ENCODE measurements at places on chromosomes 1 and 21. TPM values are rescaled to one million over a fixed set of nuclear protein-coding genes. Genes with fewer than 3 reads are reported as not detected.

DNA sequence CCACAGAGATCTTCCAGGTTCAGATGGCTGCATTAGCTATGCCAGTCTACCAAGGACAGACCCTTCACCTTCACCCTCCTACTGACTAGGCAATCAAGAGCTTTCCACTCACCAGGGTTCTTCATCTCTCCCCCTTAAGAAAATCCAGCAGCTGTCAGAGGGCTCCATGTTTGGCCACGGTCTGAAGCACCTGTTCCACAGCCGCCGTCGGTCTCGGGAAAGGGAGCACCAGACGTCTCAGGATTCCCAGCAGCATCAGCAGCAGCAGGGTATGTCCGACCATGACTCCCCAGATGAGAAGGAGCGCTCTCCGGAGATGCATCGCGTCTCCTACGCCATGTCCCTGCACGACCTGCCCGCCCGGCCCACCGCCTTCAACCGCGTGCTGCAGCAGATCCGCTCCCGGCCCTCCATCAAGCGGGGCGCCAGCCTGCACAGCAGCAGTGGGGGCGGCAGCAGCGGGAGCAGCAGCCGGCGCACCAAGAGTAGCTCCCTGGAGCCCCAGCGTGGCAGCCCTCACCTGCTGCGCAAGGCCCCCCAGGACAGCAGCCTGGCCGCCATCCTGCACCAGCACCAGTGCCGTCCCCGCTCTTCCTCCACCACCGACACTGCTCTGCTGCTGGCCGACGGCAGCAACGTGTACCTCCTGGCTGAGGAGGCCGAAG lies 13.8 kb downstream of the TMCC2 start:
- DNase-seq, result no peak

Gene SLC2A5
- total RNA-seq, result 0.04 TPM

Gene BRWD1
- total RNA-seq, result 40.5 TPM

GRCh38 chr1:64084451-64084850 lies 119.0 kb upstream of the UBE2U start:
- no peak for DNase-seq

Gene AMY1C
- total RNA-seq, result not detected

DNA sequence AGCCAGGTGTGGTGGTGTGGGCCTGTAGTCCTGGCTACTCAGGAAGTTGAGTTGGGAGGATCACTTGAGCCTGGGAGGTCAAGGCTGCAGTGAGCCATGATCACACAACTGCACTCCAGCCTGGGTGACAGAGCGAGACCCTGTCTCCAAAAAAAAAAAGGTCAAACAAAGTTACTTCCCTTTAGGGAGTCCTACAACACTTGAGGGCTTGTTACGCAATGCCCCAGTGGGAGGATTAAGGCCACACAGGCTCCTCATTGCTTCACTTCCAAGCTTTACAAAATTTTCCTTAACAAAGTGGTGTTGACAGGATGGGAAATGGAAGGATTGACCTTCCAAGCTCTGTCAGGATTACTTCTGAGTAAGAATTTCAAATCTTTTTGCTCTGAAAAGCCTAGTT lies 6.2 kb upstream of the EXTL1 start:
- DNase-seq, result no peak

DNA sequence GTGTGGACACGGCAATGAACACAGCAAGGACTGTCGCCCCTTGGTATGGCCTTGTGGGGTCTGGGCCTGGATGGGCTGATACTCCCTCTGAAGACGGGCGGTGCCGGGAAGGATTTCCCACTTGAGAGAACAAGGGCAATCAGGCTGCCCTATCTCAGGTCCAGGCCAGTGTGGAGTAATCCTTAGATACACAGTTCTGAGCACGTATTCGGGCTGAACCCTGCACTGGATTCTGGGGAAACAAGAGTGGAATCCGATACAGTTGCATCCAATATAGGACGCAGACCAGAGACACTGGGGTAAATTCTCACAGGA lies 177.7 kb downstream of the TRABD2B start:
- DNase-seq, result no peak

DNA sequence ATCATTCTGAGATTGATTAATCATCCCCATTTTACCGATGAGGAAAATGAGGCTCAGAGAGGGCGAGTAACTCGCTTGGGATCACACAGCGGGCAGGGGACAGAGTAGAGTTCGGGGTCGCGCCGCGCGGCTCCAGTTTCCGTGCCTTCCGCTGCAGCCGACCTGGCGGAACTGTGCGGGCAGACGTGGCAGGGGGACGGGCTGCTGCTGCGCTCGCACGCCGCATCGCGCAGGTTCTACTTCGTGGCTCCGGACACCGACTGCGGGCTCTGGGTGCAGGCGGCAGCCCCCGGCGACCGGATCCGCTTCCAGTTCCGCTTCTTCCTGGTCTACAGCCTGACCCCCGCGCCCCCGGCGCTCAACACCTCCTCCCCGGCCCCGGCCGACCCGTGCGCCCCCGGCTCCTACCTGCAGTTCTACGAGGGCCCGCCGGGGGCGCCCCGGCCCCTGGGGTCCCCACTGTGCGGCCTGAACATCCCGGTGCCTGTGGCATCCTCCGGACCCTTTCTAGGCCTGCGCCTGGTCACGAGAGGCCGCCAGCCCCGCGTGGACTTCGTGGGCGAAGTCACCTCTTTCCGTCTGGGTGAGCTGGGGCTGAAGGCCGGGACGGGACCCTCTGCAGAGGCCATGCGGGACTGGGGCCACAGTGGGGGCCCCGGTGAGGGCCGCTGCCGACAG lies 2.3 kb downstream of the LDLRAD2 start:
- DNase-seq, result peak; percentile 68

Gene MSH4
- 0.16 TPM for total RNA-seq

DNA sequence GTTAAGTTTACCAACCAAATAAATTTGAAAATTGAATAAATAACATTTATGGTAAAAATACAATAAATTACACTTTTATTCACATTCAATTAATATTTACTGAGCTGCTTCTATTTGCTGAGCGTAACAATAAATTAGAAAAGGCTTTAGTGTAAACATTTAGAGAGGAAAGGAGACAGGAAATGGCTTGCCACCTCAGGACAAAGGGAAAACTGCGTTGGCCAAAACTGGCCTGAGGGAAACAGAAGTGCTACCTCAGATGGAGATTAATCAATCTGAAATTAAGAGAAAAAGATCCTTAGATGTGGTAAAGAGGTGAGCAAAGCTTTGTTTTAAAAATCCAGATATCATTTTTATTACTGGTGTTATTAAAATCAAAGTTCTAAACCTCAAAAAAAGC lies 128.0 kb downstream of the SLC44A5 start:
- DNase-seq, result no peak

- DNase-seq, result no peak
Measured at GRCh38 chr1:60108196-60108595, 34.6 kb upstream of the C1orf87 start.

Gene RAB42
- not detected for total RNA-seq

Gene SEC16B
- total RNA-seq, result not detected

DNA sequence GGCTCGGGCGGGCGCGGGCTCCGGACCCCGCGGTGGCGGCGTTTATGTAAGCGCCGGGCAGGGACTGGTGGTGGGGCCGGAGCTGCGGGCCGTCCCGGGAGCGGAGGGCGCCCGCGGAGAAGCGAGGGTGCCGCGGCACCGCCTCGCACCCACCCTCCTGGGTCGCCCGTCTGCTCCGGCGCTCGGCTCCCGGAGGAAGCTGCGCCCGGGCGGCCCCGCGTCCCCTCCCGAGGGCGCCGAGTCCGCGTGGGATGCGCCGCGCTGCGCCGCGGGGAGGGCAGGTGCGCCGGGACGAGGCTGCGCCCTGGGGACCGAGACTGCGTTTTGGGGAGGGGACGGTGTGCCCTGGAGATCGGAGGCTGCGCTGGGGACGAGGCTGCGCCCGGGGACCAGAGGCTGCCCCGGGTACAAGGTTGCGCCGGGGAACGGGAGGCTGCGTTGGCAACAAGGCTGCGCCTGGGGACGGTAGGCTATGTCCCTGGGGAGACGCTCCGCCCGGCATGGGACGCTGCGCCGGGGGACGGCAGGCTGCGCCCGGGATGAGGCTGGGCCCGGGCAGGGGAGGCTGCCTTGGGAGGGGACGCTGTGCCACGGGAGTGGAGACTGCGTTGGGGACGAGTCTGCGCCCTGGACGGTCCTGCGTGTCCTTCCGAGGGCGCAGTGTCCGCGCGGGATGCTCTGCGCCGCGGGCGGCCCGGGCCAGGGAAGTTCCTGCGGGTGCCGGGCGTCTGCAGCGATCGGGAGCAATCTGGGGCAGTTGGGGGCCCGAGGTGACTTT lies 627 bp downstream of the ADARB1 start:
- peak; percentile 86 for DNase-seq

DNA sequence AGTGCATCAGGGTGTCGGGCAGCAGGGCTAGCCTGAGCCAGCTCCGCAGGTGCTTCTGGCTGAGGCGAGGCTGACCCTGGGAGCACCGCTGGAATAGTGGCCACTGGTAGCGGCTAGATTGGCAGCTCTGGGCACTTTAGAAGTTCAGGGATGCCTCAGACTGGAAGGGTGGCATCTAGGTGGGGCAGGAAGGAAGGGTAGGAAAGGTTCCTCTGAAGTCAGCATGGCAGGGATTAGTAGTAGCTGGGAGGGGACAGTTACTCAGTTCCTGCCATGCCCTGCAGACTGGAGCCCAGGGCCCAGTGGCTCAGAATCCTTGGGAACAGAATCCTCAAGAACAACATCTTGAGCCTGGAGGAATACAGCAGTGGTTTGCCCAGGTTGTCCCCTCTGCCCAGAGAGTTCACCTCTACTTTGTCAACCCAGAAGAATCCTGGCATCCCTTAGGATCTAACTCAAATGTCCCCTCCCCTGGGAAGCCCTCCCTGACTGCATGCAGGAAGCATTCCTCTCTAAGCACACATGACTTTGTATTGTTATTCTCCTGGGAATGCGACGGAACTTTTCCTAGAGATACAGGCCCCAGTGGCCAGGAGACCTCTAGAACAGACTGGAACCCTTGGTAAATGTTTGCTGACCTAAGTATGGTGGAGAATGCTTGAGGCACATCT lies 39.5 kb upstream of the BCAR3 start:
- DNase-seq, result no peak

DNA sequence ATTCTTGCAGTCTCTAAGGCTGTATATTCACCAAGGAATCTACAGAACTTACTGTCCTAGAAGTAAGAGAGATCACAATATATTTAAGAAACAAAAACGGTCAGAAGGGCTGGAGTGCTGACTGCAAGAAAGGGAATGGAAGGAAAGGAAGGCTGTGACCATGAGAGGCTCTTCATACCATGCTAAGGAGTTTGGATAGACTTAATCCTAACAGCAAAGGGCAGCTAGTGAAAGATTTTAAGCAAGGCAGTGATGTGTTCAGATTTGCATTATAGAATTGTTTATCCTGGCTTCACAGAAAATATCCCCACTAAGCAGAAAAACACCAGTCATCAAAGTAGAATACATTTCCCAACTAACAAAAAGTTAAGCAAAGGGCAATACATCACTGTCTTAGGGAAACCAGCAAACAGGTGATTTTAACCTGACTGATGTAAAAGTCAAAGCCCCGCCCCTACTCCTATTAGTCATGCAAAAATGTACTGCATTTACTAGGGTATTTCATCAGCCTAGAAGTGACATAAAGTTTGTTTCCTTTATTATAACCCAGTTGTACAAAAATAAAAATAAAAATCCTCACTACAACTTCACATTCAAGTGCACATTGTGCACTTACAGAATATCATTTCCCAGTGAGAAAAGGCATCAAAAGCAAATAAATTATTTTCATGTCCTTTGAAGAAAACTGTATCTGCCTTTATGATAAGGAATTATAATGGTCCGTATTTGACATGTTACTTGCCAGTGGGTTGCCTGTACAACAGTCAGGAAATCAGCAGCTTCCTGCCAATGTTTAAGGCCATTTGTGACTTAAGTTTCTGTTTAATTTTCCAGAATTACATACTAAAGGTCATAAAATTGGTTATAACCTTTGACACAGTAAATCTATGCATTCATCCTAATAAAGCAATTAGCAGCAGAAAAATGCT lies 17.2 kb downstream of the JAK1 start:
- DNase-seq, result no peak

Gene EFHD2
- 64.3 TPM for total RNA-seq

- DNase-seq, result no peak
Measured at GRCh38 chr1:178374016-178374415, 122.7 kb downstream of the CLEC20A start.

Gene ALX3
- not detected for total RNA-seq

GRCh38 chr1:195791796-195792195 lies 816.4 kb downstream of the KCNT2 start:
- no peak for DNase-seq

Gene UBXN10
- total RNA-seq, result 16.2 TPM

Gene SLC6A9
- total RNA-seq, result 16.7 TPM

- no peak for DNase-seq
Measured at GRCh38 chr1:21815724-21816321, 3.8 kb downstream of the LDLRAD2 start.

Gene TTC22
- not detected for total RNA-seq

GRCh38 chr1:41884256-41885230 lies 34.2 kb downstream of the HIVEP3 start:
- DNase-seq, result no peak

Gene TMEM200B
- total RNA-seq, result 0.11 TPM

GRCh38 chr1:1434131-1434823 lies 1.2 kb upstream of the VWA1 start:
- DNase-seq, result no peak

DNA sequence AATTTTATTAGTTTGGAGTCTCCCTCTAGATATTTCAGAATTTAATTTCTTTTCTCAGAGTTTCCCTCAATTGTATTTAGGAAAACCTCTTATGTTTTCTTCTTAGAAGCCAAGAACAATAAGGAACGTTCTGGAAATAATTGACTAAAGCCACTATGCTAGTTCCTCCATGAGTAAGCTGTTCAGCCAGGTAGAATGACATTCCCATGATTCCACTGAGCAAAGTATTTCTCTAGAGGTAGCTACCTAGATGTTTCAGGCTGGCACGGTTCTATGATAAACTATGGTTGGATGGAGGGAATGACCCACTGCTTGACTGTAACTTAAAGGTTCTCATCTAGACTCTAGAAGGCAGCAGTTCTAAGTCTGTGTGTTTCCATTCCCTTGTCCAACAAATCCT lies 62.4 kb downstream of the CLDN17 start:
- no peak for DNase-seq

Gene SLFNL1
- total RNA-seq, result not detected

Gene KCNN3
- 0.04 TPM for total RNA-seq

- no peak for DNase-seq
Measured at GRCh38 chr1:22850681-22851080, 122.0 kb downstream of the LACTBL1 start.

Gene FCRLB
- total RNA-seq, result 3.1 TPM
